T-helper 9 cell (primary cell): ENCODE measurements at places on chromosomes 2 and 18.

DNA sequence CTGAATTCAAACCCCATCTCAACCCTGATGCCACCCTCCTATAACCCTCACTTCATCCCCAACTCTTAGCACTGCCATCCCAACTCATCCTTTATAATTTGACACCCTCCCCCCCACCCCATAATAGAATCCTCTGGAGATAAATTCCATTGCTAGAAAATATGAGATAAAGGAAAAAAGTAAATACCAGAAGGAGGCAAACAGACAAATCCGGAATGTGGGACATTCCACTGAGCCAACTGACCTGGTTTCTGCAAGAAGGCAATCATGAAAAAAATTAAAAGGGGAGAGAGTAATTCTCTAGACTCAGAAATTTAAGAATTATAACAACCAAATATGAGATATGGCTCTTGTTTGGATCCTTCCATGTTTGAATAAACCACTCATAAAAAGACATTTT lies 132.4 kb downstream of the CYP26B1 start:
- DNase-seq = no peak

GRCh38 chr2:226609366-226609765 lies 190.3 kb downstream of the IRS1 start:
- no peak for DNase-seq

DNA sequence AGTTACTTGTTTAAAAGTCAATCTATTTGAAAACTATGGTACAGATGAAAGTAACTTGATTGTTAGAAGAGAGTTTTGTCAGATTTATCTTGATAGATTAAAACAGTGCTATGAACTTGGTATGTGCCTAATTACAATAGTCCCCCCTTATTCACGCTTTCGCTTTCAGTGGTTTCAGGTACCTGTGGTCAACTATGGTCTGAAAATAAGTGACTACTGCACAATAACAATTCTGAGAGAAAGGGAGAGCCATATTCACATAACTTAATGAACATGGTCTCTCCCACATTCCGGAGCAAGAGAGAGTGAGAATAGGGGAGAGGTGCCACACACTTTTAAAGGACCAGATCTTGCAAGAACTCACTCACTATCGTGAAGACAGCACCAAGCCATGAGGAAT lies 13.2 kb upstream of the MAP4K4 start:
- no peak for DNase-seq

DNA sequence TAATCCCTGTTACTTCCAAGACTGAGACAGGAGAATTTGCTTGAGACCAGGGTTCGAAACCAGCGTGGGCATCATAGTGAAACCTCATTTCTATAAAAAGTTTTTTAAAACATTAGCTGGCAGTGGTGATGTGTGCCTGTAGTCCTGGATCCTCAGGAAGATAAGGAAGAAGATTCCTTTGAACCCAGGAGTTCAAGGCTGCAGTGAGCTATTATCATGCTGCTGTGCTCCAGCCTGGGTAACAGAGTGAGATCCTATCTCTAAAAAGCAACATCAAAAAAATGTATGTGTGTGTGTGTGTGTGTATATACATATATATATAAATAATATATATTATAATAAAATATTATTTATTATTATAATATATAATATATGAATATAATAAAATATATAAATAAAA lies 1417.6 kb upstream of the CDH2 start:
- DNase-seq = no peak

DNA sequence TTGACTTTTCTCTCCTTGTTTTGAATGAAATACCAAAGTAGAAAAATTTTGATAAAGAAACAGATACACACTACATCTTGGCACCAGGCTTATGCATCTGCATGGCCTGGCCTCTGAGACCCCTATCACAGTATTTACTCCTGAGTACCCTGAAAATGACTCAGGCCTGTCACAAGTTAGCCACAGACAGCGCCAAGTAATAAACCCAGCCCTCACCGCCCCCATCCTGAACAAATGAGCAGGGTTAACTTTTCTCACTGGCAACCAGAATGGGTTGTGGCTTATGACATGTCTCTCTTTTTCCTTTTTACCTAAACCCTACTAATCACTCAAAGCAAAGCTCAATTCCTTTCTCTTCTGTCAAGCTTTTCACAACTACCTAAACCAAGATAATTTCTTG lies 35.3 kb downstream of the SPRED2 start:
- no peak for DNase-seq

DNA sequence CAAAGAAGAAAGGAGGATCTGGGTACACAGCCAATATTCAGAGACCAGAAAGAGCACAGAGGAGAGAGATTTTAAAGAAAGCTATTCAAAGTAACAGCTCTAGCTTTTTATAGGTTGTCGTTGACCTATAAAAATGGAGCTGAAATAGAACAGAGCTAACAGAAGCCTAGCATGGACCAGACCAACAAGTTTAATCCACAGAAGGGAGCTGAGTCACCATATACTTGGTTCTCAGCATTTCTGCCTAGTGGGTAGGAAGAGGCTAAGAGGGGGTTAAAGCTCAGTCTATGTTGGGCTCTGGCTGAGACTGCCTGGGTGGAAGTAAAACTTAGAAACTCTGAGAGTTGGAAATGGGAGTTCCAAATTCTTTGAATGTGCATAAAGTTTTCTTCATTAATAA lies 678.0 kb upstream of the CDH2 start:
- DNase-seq = no peak

GRCh38 chr2:213166109-213166508 lies 14.7 kb upstream of the IKZF2 start:
- DNase-seq = no peak

GRCh38 chr2:213069531-213069930 lies 81.9 kb downstream of the IKZF2 start:
- no peak for DNase-seq

DNA sequence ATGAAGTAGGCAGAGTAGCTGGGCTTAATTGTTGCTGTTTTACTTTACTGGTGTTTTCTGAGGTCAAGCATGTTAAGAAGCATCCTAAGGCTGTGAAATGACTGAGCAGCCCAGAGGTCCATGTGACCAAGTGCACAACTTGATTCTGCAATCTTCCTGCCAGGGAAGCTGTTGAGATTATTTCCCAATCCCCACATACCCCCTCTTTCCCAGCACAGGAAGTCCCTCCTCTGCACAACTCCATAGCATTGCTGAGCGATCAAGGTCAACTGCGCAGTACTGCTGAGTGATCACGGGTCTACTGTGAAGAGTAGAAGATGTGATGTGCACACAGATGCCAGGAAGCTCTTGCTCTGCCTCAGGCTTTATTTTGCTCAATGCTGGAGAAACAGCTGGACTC lies 105.8 kb downstream of the GALNT14 start:
- no peak for DNase-seq

DNA sequence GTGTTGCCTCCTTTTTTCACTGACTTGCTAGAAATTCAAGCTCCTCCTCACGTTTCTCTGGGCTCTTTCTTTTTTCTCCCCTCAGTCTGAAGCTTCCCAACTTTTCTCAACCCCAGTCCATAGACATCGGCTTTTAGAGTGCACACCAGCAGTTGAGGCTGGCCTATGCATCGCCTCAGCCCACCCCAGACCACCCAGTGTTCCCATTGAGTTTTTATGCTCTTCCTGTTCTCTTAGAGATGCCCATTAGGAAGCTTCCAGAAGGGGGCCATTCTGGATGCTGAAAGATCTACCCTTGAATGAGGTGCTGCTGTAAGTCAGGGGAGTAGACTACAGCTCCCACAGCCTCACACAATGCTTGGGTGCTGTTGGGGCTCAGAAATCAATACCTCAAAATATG lies 12.0 kb upstream of the GYPC start:
- no peak for DNase-seq
